ENCODE measurements at places on chromosomes 7 and 10.

- DNase-seq: no peak
These were observed 6.3 kb downstream of the GPAM start for GRCh38 chr10:112177247-112177646.

DNA sequence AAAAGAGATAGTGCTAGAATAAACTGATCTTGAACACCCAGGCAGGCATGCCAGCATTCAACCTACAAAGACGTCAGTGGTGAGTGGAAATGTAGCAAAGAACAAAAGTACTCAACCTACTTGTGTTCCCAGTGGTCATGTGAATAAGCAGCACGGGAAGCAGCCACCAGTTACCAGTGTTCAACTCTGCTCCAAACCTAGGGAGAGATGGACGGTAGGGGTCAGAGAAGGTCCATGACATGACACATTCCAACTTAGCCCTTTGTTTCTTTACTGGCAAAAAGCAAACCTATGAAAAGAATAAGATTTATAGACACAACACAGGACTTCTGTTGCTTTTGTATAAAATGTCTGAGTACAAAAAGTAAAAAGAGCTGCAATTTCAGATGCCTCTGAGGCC lies 511.4 kb downstream of the XPNPEP1 start:
- no peak for DNase-seq

DNA sequence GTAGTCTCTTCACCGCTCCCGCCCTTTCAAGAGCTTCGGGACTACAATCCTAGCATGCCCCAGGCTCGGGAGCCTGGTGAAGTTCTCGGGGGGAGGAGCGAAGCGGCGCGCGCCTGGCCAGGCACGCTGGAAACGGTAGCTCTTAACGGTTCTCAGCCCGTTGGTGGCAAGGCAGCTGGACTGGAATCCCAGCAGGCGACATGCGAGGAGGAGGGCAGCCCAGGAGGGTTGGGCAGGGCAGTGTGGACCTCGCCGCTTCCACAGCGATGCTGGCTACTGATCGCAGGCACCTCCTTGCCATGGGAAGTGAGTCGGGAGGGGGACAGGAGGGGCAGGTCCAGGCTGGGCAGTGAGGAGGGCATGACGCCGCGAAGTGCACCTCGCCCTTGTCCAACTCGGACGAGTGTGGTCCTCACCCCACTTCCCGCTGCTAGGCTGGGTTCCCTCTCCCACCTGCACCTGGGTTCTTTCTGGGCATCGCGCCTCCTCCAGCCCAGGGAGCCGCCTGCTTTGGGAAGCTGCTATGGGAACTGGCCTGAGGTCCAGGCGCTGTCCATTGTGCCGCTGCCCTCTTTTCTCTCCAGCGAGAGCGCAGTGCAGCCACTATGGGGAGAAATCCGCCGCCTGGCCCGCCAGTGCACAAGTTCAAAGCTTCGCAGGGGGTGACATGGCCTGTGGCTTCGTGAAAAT lies 367.8 kb upstream of the NUPR2 start:
- no peak for DNase-seq

DNA sequence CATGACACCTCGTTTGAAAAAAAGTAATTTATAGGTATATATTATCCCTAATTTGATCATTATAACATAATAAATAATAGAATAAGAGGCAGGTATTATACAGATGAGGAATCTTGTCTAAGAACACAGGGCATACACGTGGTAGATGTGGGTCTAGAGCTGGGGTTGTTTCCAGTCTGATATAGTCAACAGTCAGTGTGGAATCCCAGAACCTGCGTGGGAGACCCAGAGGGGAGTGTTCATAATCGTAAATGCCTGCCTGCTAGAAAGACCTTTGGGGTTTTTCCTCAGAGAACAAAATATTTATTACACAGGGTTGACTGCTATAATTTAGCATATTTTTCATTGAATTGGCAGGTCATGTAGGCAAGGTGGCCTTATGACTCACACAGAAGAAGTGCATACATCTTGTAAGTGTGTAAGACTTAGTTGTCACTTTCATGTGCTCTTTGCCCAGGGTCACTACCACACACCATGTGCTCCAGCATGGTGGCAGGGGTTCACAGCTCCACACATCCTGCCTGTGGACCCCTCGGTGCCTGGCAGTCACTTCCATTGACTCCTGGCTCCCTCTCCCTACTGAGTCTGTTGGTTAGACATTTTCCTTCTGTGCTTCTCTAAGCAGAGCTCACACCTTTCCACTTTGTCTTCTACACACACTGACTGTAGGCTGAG lies 94.9 kb upstream of the IKZF1 start:
- DNase-seq: no peak

GRCh38 chr7:152126741-152127140 lies 101.3 kb downstream of the GALNT11 start:
- DNase-seq: no peak

- DNase-seq: no peak
These were observed 254.2 kb downstream of the COBL start for GRCh38 chr7:51062222-51062987.

GRCh38 chr10:15795036-15795792 lies 65.1 kb downstream of the MINDY3 start:
- DNase-seq: no peak

DNA sequence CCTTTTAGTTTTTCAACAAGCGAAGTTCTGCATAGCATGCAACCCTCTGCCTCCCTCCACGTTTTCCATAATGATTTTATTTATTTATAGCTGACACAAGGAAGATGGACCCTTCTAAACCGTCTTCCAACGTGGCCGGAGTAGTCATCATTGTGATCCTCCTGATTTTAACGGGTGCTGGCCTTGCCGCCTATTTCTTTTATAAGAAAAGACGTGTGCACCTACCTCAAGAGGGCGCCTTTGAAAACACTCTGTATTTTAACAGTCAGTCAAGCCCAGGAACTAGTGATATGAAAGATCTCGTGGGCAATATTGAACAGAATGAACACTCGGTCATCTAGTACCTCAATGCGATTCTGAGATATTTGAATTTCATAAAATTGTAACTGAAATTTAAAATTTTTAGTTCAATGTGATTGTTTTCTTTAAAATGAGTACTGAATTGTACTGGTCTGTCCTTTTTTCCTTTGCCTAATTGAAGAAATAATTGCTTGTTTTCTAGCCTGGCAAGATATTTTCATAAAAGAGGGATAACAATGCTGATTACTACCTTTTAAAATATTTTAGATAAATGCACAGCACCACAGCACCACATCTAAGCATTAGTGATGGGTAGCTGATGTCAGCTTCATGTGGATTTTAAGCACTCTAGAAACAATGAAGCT lies 41.5 kb upstream of the SLC39A12 start:
- DNase-seq: peak; percentile 66

- DNase-seq: no peak
These were observed 11.9 kb upstream of the ERVW-1 start for GRCh38 chr7:92489634-92490033.

- peak; percentile 88 for DNase-seq
These were observed 1.7 kb upstream of the CXCL12 start for GRCh38 chr10:44386546-44387052.

DNA sequence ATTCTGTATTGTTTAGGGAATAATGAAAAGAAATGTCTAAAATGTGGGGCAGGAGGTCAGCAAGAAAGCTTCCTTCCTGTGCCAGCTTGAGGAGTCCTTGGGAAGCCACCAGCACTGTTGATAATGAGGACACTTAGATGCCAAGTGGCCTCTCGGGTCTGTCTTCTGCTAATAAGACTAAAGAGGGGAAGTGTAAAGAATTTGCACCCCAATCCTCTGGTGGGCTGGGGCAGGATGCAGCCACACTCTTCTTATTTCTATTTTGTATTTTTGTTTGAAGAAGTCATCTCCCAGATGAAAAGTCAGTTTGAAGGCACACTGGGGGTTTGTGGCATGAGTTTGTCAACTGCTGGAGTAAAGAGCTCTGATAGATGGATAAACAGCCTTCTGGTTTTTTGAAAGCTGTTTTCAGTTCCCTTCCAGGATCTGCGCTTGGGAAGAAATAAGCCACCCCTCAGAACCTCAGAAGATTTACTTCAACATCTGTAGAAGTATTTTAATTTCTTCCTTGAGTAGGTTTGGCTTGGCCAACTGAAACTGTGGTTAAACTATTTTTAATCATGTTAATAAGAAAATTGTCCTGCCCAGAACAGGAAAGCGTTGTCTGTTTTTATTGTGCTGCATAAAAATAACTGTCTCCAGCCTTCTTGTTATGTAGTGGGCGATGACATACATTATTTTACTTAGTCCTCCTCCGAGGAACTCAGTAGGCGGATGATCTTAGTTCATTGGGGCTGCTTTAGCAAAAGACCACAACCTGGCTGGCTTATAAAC lies 128.8 kb upstream of the GPR26 start:
- DNase-seq: peak; percentile 12

DNA sequence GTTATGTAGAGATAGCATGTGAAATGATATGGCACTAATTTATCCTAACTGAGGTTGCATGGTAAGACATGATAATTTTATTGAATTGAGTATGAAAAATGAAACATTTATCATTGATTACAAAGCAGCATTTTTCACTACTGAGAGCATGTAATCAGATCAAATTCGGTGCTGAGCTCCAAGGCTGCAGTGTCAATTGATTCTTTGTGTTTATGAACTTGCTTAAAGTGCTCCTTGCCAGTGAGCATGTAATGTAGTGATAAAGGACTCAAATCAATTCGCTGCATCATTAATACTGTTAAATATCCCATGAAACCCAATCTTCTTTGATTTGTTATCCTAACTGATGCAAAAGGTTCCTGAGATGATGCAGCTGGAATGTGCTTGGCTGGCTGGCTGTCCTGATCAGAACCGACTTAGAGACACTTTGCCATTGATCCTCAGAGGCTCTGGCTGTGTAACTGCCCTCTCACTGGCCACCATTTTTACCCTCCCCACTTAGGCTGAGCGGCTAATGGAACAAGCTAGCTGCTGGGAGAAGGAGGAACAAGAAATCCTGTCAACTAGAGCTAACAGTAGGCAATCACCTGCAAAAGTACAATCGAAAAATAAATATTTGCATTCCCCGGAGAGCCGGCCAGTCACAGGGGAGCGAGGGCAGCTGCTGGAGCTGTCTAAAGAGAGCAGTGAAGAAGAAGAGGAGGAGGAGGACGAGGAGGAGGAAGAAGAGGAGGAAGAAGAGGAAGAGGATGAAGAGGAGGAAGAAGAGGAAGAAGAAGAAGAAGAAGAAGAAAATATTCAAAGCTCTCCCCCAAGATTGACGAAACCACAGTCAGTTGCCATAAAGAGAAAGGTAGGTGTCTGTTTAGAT lies 89.8 kb upstream of the SAMD8 start:
- no peak for DNase-seq

DNA sequence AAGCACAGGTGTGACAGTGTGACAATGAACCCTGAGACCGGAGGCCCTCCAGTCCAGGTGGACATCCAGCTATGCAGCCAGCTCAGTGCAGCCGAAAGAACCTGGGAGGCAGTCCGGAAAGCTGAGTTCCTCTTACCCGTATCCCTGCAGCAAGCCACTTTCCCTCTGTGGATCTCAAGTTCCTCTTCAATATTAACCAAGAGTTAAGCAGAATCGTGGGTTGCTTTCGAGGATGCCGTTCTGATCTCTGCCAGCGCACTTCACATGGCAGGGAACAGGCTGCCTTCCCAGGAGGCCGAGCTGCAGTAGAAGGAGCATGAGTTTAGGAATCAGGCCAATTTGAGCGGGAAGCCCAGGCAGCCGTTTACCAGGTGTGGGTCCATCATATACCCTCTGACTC lies 591.6 kb downstream of the SDK1 start:
- peak; percentile 39 for DNase-seq

- DNase-seq: no peak
These were observed 61.1 kb downstream of the TWIST1 start for GRCh38 chr7:19056305-19056704.

DNA sequence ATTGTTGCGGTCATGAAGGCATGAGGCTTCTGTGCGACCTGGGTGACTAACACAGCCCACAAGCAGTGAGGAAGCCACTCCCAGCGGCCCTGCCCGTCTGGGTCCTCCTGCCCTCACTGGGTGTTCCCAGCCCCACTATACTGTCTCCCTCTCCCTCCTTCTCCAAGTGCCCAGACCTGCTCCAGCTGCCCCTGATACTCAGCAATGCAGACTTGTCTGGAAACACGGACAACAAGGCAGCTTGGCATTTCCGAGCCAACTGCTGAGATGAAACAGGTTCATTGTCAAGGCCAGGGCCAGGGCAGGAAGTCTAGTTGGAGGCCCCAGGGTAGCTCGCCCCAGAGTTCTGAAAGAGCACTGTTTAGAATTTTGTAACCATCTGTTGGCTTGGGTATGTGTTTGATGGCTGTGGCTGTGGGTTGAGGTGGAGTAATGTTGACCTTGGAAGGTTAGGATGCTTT lies 95.7 kb downstream of the RBM20 start:
- DNase-seq: no peak

- DNase-seq: peak; percentile 17
These were observed 1.7 kb downstream of the SORCS3 start for GRCh38 chr10:104642658-104643302.

- peak; percentile 78 for DNase-seq
These were observed 23.3 kb downstream of the ADAP1 start for GRCh38 chr7:930975-931758.

- no peak for DNase-seq
These were observed 13.4 kb downstream of the SHH start for GRCh38 chr7:155798673-155799439.

- no peak for DNase-seq
These were observed 30.0 kb downstream of the DGKI start for GRCh38 chr7:137816696-137817320.

DNA sequence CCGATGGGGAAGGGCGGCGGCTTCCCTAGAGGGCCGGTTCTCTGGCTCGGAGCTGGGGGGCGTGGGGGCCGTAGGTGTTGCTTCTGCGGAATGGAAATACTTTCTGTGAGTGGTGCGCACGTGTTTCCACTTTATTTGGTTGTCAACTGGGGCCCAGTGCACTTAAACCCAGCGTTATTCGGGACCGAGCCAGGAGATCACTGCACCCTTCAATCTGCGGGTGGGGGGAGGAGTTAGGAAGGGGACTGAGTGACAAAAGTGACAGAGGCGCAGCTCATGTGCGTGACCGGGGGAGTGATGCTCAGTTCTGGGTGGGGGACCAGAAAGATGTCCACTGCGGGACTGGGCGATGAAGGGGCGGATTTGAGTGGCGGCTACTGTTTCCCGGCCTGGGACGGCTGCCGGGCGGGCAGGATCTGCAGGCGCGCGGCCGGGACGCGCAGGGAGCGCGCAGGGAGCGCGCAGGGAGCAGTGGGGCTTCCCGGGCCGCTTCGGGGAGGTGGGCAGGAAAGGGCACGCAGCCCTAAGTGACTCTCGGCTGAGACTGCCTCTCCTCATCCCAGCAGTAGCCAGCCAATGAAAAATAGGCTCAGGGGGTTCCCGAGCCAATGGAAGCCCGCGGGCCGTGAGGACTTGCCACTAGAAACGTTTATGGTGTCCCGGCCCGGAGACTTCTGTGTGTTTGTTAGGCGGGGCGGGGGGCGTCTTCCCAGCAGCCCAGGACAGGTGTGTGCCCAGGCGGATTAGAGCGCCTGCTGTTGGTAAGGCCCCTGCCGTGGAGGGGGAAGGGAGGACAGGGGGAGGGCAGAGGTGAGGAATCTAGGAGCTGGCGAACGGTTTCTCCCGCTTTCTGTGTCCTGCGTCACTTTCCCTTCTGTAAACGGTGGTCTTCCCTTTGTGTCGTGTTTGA lies 54.3 kb upstream of the KDM7A start:
- peak; percentile 50 for DNase-seq

GRCh38 chr10:84333864-84334451 lies 5.6 kb downstream of the CCSER2 start:
- DNase-seq: peak; percentile 47

All from suppressor macrophage (primary cell).